ENCODE measurements at places on chromosomes 3 and 15. TPM values are rescaled to one million over a fixed set of nuclear protein-coding genes. Genes with fewer than 3 reads are reported as not detected.

The OR5K2 gene
- polyA plus RNA-seq, result not detected

The CYP1A2 gene
- polyA plus RNA-seq, result not detected

The STXBP5L gene
- polyA plus RNA-seq, result not detected

The FEZF2 gene
- polyA plus RNA-seq, result not detected

- DNase-seq, result no peak
Measured at GRCh38 chr15:31158858-31159569, 57.5 kb upstream of the TRPM1 start.

- no peak for DNase-seq
Measured at GRCh38 chr15:68833700-68834331, 13.1 kb upstream of the ANP32A start.

- DNase-seq, result no peak
Measured at GRCh38 chr15:45338417-45338816, 39.9 kb downstream of the GATM start.

DNA sequence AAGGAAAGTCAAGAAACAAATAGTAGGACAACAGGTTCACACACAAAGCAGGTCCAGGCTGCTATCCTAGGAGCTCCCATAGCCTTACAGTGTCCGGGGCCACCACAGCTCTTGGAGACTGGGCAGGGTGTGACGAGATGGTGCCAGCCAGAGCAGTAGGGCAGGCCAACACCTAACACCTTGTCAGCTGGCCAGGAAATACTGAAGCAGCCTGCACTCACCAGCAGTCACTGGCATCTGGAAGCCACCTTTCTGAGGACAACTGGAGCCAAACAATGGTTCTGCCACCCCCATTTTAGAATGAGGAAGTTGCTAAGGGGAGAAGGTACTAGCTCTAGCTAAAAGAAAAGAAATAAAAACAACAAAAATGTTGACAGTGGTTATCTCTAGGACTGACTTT, 47.2 kb downstream of the CCDC12 start:
- no peak for DNase-seq

GRCh38 chr3:39343076-39343717, 13.7 kb downstream of the CCR8 start:
- DNase-seq, result no peak

DNA sequence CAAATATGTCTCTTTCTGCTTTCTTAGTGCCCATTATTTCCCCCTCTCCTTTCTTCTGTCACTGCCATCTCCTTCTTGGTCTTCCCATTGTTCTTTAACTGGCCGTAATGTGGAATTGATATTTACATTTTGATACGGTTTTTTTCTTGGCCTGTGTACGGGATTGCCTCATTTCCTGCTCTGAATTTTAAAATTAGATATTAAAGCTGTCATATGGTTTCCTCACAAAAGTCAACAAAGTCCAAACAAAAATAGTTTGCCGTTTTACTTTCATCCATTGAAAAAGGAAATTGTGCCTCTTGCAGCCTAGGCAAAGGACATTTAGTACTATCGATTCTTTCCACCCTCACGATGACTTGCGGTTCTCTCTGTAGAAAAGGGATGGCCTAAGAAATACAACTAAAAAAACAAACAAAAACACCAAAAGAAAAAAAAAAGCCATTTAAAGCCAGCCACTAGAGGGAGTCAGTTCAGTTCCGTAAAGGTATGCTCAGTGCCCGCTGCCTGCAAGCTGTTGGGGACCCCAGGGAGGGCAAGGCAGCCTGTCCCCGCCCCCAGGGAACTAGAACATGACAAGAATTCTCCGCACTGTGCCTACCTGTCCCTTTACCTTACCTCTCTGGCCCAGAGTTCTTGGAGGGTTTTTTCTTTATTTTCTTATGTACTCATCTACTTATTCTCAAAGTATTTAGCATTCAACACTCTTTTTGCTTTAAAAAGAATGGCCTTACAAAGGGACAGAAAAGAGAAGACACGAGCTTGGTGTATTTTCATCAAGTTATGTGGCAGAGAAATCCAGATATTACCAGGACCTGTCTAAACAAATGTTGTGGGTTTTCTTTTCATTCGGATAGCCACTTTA, 30.0 kb upstream of the NR2E3 start:
- DNase-seq, result peak; percentile 66

Data from IMR-90 (cell line).